ENCODE measurements at places on chromosomes 7 and 10.

GRCh38 chr10:27529010-27529783 lies 25.1 kb downstream of the RAB18 start:
- no peak for DNase-seq

DNA sequence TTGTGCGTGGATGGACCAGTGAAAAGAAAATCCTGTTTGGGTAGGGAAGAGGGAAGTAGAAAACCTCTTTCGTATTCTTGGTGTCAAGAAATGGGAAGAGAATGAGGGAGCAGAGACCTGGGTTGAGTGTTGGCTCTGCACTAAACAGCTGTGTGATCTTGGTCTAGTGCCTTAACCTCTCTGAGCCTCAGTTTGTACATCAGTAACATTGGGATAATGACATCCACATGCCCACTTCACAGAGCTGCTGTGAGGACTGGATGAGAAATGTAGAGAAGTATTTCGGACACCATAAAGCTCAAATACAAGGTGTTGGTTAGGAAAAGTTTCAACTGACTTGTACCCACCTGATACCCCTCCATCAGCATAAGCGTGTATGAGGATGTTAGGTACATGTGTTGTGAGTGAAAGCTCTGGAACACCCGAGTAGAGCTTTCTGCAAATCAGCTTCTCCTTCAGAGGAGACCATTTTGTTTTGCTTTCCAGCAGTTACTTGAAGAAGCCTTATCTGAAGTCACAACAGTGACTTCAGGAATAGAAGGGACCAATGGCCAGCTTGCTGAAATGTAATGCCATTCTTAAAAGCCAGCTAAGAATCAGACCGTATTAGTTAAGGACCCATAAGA lies 11.2 kb downstream of the TRIM56 start:
- no peak for DNase-seq

DNA sequence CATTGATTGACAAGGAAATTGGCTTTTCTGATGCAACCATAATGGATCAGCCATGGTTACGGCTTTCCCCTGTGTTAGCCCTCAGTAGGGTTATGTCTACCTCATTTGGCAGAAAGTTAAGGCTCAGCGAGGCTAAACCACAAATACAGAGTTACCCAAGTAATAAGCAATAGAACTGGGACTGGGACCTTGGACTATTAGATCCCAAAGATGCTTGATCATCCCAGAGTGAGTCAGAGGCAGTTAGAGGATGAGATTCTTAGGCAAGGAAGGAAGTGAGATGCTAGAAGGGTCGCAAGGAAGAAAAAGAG lies 401.4 kb downstream of the TNS3 start:
- DNase-seq, result no peak

- DNase-seq, result no peak
Measured at GRCh38 chr7:151124899-151125399, 38.7 kb downstream of the AGAP3 start.

DNA sequence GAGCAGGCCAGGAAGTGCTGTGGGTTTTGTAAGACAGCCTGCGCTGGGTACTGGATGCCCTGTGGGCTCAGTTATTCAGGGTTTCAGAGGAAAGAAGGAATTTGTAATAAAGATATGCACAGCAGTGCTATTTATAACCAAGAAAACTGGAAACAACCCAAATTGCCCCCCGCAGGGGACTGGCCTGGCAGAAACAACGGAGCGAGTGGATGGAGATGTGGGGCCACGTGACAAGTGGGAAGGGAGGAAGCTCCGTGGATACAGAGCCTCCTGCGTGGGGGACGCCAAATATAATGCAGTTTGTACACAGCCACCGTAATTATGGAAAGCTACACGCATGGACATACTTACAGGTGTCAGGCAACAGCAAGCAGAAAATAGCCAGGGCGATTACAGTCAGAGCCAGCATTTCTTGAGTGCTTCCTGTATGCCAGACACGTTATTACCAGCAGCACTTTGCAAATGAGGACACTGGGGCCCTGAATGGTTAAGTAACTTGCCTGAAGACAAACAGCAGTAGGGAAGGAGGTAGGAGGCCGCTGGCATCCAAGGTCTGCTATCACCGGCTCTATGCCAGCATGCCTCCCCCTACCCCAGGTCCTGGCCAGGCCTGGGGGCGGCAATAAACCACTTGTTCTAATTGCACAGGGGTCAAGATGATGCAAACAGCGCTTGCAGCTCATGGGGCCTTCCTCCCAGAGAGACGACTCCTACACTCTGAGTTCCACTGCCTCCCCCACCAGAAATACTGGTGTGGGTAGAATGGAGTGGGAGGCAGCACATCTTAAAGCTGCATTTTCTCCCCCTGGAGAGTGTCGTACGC lies 8.7 kb upstream of the CAMK2B start:
- DNase-seq, result no peak

GRCh38 chr10:119026301-119027110 lies 3.0 kb upstream of the NANOS1 start:
- no peak for DNase-seq

Measured in non-pigmented ciliary epithelial cell (primary cell).